Activated B cell treated with CpG ODN at 0.5 μM for 24 hours (primary cell): ENCODE measurements at places on chromosomes 16 and 17. TPM values are rescaled to one million over a fixed set of nuclear protein-coding genes. Genes with fewer than 3 reads are reported as not detected.

DNA sequence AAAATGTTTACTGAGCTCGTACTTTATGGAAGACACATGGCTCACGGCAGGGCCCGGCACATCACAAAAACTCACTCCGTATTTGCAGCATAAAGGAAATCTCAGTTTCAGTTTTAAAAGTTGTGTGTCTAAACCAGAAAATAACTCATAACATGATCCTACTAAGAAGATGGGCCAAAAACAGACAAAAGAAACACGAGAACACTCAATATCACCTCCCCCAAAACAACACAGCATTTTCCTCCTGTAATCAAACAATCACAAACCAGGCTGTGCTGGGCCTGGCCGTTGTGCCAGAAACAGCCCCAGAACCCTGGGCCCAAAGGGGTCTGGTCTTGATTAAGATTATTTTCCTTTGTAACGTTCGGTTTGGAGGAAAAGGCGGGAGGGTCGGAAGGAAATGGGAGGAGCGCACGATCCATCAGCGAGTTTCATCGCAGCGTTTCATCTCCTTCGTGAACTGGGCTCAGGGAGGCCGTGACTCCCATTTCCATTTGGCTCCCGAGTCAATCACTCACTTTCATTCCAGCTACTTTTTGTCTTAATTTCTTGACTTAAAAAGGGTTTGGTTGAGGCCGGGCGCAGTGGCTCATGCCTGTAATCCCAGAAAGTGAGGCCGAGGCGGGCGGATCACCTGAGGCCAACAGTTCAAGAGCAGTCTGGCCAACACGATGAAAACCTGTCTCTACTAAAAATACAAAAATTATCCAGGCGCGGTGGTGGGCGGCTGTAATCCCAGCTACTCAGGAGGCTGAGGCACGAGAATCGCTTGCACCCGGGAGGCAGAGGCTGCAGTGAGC lies 61.4 kb downstream of the NXN start:
- no peak for DNase-seq

DNA sequence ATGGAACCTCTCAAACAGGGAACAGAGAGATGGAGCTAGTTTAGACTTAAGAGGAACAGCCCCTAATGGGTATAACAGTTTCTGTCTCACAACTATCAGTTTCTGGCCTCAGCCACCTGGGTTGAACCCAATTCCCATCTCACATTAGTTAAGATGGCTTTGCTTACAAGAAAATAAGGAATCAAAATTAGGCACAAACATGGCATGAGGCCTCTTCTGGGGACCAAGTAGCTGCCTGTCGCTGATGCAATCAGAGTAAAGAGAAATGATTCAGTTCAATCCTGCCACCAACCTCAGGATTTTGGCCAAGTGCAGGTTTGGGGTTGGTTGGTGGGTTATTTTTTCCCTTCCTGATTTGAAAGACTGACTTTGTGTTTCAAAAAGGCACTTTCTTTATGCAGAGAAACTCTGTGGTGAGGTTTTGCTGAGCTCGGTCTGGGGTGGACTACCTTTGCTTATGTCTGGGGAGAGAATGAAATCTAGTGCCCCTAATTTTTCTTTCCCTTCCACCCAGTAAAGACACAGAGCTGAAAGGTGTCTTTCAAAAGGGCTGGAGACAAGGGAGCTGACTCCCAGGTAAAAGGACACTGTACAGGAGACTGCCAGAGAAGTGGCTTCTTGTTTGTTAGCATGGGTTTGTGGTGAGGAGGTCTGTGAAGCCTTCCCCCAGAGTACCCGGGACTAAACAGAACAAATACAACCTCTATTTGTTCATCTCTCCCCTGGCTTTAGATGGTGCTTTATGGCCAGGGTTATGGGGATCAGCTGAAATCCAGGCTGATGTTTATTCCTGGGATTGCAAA lies 44.8 kb upstream of the NFAT5 start:
- DNase-seq = no peak

DNA sequence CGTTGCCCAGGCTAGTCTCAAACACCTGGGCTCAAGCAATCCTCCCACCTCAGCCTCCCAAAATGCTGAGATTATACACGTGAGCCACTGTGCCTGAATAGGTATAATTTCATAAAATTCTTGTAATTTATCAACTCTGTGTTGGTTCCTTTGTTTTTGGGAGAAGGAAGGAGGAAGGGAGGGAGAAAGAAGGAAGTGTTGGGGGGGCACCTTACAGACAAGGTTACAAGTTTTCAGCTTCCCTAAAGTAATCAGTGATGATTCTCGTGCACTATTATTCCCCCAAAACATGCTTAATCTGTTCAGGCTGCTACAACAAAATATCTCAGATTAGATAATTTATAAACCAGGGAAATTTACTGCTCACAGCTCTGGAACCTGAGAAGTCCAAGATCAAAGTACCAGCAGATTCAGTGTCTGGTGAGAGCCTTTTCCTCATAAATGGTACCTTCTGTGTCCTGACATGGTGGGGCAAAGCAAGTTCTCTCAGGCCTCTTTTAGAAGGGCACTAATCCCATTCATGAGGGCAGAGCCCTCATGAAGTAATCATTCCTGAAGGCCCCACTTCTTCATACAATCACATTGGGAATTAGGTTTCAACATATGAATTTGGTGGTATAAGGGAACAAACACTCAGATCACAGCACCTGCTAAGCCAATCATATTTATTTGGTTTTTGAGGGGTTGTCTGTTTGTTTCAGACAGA lies 28.1 kb downstream of the USP32 start:
- no peak for DNase-seq

- no peak for DNase-seq
Observed at GRCh38 chr17:55806745-55807495, 56.1 kb downstream of the PCTP start.

DNA sequence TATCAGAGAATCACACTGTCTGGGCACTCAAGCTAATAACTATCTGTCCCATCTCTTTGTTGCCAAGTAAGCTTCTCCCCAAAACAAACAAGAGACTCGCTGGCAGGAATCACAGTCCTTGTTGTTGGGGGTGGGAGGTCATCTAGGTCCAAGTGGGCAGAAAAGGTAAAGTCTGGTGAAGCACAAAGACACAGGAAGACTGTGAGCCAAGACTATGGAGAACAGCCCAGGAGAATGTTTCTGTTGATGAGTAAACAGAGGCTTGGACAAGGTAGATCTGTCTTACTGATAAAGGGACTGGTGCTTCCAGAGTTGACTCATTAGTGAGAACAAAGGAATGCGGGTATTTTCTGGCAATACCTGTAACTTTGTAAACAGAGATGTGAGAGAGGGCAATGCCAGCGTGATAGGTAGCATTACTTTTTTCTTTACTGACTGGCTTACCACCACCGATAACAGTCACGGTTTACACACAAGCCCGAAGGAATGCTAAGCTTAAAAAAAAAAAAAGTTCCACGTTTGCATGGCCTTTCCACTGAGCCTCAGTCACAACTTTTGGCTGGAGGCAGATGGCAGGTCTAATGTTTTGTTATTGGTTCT lies 11.5 kb upstream of the MMD start:
- DNase-seq = no peak

GRCh38 chr17:74842146-74842598 lies 17.5 kb downstream of the GRIN2C start:
- DNase-seq = no peak

GRCh38 chr16:89163297-89163696 lies 8.3 kb upstream of the CDH15 start:
- DNase-seq = no peak

GRCh38 chr17:30782206-30782605 lies 42.3 kb downstream of the CRLF3 start:
- DNase-seq = no peak

DNA sequence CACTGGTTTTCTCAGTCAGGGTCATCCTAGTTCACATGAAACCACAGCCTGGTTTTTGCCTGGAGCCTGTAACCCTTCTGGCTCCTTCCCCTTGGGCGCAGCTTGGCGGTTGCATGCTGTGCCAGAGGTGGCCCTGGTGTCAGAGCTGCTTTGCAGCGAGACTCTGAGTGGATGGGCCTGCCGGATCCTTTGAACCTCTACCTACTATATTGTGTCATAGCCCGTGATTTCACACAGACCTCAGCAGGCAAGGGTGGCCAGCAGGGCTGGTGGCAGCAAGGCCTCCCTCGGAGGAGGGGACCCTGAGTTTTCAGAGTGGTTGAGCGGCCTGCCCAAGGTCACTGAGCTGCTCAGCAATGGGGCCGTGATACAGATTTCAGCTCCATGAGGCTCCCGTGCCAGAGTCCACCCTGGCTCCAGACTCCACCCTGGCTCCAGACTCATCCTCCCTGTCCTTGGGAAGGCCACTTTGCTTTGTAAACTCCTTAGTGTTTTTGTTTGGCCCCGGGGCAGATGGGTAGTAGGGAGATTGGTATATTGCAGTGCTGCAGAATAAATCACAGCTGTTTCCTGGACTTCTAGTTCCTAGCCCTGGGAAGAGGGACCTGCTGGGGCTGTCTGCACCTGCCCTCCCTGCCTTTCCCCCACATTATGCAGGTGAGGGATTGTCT lies 9.7 kb downstream of the MPRIP start:
- peak; percentile 12 for DNase-seq

- DNase-seq = no peak
Observed at GRCh38 chr17:7443499-7444485, 1.1 kb upstream of the CHRNB1 start.

C17orf100 gene
- 2.9 and 3.5 TPM in 2 replicates for total RNA-seq

PTX4 gene
- total RNA-seq = not detected in 2 replicates

FLOT2 gene
- total RNA-seq = 303 and 321 TPM in 2 replicates

CTRB1 gene
- not detected in 2 replicates for total RNA-seq

RHBDF1 gene
- total RNA-seq = 0.67 and 1.3 TPM in 2 replicates
